ENCODE measurements at places on chromosomes 6 and 20. TPM values are rescaled to one million over a fixed set of nuclear protein-coding genes. Genes with fewer than 3 reads are reported as not detected.

BFSP1 gene
- 1.7 TPM for total RNA-seq

HLA-DMA gene
- total RNA-seq: 57.9 TPM

GRCh38 chr6:165119231-165120020, 190.0 kb downstream of the C6orf118 start:
- H3K27me3 ChIP-seq: no peaks in the 10 kb centered on the region
- no peak for DNase-seq
- no peaks in the 10 kb centered on the region for H3K36me3 ChIP-seq
- H3K4me3 ChIP-seq: no peak overlapping the region
- no peaks in the 10 kb centered on the region for H3K4me1 ChIP-seq

- no peak overlapping the region for H3K27ac ChIP-seq
- no peak for DNase-seq
- no peaks in the 10 kb centered on the region for H3K4me1 ChIP-seq
Measured at GRCh38 chr6:12543953-12544352, 172.6 kb upstream of the PHACTR1 start.

GRCh38 chr20:62291251-62292066, 11.3 kb upstream of the ADRM1 start:
- peaks cover 5% of the 10 kb centered on the region for H3K4me1 ChIP-seq
- H3K4me3 ChIP-seq: no peak overlapping the region
- no peaks in the 10 kb centered on the region for H3K27me3 ChIP-seq
- no peak for DNase-seq
- no peak overlapping the region for H3K27ac ChIP-seq

- H3K36me3 ChIP-seq: no peaks in the 10 kb centered on the region
- no peak overlapping the region for H3K4me3 ChIP-seq
- no peaks in the 10 kb centered on the region for H3K4me1 ChIP-seq
Measured at GRCh38 chr6:4336084-4336483, 200.7 kb upstream of the ECI2 start.

- DNase-seq: no peak
- no peaks in the 10 kb centered on the region for H3K27me3 ChIP-seq
- no peaks in the 10 kb centered on the region for H3K4me1 ChIP-seq
- H3K36me3 ChIP-seq: no peaks in the 10 kb centered on the region
- no peak overlapping the region for H3K27ac ChIP-seq
- H3K4me3 ChIP-seq: no peak overlapping the region
Measured at GRCh38 chr6:65633501-65633900, 73.5 kb downstream of the EYS start.

PHACTR2 gene
- 24.2 TPM for total RNA-seq

LRFN2 gene
- not detected for total RNA-seq

DNA sequence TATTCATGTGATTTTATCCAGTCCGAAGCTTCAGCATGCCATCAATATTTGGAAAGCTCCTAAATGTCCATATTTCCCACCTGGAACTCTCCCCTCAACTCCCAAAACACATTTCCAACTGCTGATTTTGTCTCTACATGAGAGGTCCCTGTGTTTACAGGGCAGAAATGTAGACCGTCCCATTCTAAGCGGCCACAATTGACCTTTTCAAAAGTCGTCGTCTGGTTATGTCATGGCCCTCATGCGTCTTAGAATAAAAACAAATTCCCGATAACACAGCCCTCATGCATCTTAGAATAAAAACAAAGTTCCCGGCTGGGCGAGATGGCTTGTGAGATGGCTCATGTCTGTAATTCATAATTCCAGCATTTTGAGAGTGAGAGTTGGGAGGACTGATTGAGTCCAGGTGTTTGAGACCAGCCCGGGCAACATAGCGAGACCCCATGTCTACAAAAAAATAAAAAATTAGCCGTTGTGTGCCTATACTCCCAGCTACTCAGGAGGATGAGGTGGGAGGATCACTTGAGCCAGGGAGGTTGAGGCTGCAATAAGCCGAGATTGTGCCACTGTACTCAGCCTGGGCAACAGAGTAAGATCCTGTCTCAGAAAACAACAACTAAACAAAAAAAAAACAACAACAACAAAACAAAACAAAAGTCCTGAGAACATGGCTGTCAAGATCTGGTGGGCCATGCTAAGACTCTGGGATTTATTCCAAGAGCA, 6.4 kb upstream of the ZNF217 start:
- H3K36me3 ChIP-seq: peaks cover 5% of the 10 kb centered on the region
- H3K4me3 ChIP-seq: no peak overlapping the region
- H3K27me3 ChIP-seq: no peaks in the 10 kb centered on the region
- peaks cover 53% of the 10 kb centered on the region for H3K4me1 ChIP-seq

DNA sequence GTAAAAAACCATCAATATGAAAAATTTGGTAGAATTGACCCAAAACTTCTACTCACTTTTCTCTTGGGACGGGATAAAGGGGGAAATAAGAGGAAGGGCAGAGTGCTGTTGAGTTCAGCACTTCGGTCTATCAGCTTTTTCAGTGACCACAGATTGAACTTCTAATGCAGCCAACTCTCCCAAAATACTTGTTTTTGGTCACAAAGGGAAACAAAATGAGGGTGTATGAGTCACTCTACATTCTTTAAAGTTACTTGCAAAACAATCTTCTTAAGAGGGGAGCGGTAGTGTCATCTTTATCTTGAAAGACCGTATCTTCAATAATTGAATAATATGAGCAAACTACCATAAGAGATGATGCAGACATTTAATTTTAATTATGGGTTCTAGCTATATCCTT, 661.3 kb downstream of the CD109 start:
- H3K4me1 ChIP-seq: no peaks in the 10 kb centered on the region
- H3K4me3 ChIP-seq: no peak overlapping the region
- no peak for DNase-seq
- H3K27me3 ChIP-seq: no peaks in the 10 kb centered on the region

PRDM13 gene
- total RNA-seq: not detected

DNA sequence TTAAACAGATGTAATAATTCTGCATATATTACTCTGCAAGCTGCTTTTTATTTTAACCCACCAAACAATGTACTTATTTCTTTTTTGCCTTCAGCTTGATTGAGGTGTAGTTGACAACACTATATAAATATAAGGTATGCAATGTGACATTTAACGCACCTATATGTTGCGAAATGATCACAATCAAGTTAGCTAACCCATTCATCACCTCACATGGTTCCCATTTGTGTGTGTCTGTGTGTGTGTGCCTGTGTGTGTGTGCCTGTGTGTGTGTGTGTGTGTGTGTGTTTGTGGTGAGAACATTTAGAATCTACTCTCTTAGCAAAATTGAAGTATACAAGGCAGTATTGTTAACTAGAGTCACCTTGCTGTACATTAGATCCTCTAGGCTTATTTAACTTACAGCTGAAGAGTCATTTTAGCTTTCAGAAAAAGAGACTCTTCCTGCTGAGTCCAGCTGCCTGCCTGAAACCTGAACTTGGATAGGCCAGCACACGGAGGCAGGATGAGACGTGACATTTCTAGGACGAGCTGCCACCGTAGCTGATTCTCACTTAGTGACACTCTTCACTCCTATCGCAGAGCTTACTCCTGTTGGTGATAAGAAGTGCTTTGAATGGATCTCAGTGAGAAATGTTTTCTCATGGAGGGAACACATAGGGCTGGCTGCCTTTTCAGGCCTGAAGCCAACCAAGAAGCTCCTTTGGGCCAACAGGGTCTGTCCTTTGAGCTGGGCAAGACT, 126.5 kb upstream of the RIPOR2 start:
- H3K4me1 ChIP-seq: peaks cover 7% of the 10 kb centered on the region
- peaks cover under 1% of the 10 kb centered on the region for H3K27me3 ChIP-seq
- peaks cover 2% of the 10 kb centered on the region for H3K36me3 ChIP-seq
- DNase-seq: no peak
- no peak overlapping the region for H3K4me3 ChIP-seq

DNA sequence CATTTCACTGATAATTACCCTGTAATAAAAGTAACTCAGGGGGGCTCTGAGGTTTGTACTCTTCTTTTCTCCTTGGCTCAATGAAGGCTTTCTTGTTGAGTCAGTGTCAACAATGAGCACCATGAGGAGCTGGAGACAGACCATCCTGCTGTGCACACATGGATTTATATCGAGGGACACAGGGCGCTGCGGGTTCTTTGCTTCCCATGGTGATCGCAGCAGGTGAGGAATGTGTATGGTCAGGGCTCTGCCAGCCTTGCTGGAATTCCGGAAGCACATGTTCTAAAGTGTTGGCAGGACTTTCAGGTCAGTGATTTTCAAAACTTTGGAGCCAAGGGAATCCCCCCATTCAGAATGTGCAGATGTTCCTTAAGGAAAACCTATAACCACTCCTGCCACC, 27.1 kb downstream of the SMOC2 start:
- DNase-seq: no peak
- no peaks in the 10 kb centered on the region for H3K4me1 ChIP-seq

GRCh38 chr20:5397393-5397792, 80.6 kb upstream of the PROKR2 start:
- H3K27me3 ChIP-seq: peaks cover 8% of the 10 kb centered on the region
- no peak overlapping the region for H3K4me3 ChIP-seq
- no peak for DNase-seq
- H3K27ac ChIP-seq: no peak overlapping the region
- no peaks in the 10 kb centered on the region for H3K36me3 ChIP-seq

NRM gene
- 30.2 TPM for total RNA-seq

- no peak for DNase-seq
- H3K36me3 ChIP-seq: no peaks in the 10 kb centered on the region
- H3K4me3 ChIP-seq: no peak overlapping the region
- peaks cover 6% of the 10 kb centered on the region for H3K27me3 ChIP-seq
Measured at GRCh38 chr20:33803921-33804337, 7.2 kb upstream of the CHMP4B start.

DNA sequence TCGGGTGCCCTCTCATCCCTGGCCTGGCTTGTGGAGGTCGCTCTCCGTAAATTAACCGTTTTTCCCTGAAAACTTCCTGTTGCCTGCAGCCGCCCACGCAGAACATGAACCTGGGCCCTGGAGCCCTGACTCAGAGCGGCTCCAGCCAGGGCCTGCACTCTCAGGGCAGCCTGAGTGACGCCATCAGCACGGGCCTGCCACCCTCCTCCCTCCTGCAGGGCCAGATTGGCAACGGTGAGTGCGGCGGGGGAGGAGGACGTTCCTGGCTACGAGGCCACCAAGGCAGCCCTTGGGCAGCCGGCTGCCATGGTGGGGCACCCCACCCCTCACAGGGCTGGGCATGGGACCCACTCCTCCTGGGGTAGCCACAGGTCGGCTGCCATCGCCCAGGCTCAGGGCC, 17.8 kb downstream of the SS18L1 start:
- no peak for DNase-seq
- H3K4me3 ChIP-seq: no peak overlapping the region
- H3K36me3 ChIP-seq: peaks cover 17% of the 10 kb centered on the region
- H3K27me3 ChIP-seq: no peaks in the 10 kb centered on the region
- H3K27ac ChIP-seq: no peak overlapping the region
- H3K4me1 ChIP-seq: peaks cover 18% of the 10 kb centered on the region

GRCh38 chr6:73233048-73233447, 7.8 kb upstream of the KHDC1L start:
- no peaks in the 10 kb centered on the region for H3K36me3 ChIP-seq
- H3K27ac ChIP-seq: no peak overlapping the region
- peaks cover 3% of the 10 kb centered on the region for H3K27me3 ChIP-seq
- no peak for DNase-seq

DNA sequence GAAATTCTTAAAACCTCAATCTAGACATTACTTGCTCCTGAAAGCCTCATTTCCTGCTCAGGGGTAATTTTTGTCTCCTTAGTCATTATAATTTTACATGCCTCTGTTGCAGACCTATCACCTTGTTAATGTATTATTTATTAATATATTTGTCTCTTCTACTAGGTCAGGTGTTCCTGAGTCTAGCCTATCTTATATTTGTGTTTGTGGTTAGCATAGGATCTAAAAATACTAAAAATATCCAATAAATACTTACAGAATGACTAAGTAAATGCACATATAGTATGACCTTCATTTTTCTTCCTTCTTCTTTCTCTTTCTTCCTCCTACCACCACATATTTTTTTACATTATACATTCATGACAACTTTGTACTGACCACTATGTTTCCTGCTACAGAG, 268.9 kb upstream of the HS3ST5 start:
- no peak for DNase-seq
- H3K36me3 ChIP-seq: no peaks in the 10 kb centered on the region
- no peak overlapping the region for H3K4me3 ChIP-seq

GRCh38 chr6:10659699-10660348, 34.6 kb downstream of the C6orf52 start:
- H3K27me3 ChIP-seq: peaks cover 25% of the 10 kb centered on the region
- H3K27ac ChIP-seq: no peak overlapping the region
- peak overlapping the region; percentile 59 for H3K4me3 ChIP-seq
- DNase-seq: no peak
- peaks cover 14% of the 10 kb centered on the region for H3K4me1 ChIP-seq

ZNF831 gene
- total RNA-seq: 10.2 TPM

- no peak overlapping the region for H3K4me3 ChIP-seq
- DNase-seq: no peak
- H3K27ac ChIP-seq: no peak overlapping the region
- H3K4me1 ChIP-seq: no peaks in the 10 kb centered on the region
- no peaks in the 10 kb centered on the region for H3K36me3 ChIP-seq
- peaks cover 22% of the 10 kb centered on the region for H3K27me3 ChIP-seq
Measured at GRCh38 chr20:46826343-46826984, 68.2 kb upstream of the EYA2 start.

RPRD1B gene
- total RNA-seq: 37.4 TPM

DNA sequence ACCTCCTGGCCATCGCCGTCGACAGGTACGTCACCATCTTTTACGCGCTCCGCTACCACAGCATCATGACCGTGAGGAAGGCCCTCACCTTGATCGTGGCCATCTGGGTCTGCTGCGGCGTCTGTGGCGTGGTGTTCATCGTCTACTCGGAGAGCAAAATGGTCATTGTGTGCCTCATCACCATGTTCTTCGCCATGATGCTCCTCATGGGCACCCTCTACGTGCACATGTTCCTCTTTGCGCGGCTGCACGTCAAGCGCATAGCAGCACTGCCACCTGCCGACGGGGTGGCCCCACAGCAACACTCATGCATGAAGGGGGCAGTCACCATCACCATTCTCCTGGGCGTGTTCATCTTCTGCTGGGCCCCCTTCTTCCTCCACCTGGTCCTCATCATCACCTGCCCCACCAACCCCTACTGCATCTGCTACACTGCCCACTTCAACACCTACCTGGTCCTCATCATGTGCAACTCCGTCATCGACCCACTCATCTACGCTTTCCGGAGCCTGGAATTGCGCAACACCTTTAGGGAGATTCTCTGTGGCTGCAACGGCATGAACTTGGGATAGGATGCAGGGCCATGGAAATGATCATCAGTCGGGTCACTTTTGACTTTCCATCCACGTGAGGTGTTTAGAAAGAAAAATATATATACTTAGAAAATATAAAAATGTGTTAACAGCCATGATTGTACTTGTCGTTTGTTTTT, 868 bp downstream of the MC3R start:
- H3K27me3 ChIP-seq: peaks cover 8% of the 10 kb centered on the region
- DNase-seq: no peak
- H3K36me3 ChIP-seq: no peaks in the 10 kb centered on the region
- no peak overlapping the region for H3K4me3 ChIP-seq
